Suprapubic skin (tissue), 4 donors: ENCODE measurements at places on chromosomes 7 and 10.

DNA sequence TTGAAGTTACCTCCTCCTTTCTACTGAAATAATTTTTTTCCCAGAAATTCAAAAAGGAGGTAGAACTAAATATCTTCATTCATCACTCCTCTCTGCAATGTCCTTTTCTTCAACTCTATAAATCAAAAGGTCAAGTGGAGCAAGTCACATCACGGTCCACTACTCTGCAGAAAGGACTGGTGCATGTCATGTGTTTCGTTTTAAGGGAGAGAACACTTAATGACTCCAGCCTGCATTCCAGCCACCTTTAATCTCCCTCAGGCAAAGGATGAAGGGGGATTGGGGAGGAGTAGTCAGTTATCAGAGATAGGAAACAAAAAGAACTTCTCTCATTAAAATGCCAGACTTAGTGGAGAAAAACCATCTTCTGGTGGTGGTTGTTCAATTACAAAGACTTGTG lies 78.9 kb downstream of the ANK3 start:
- no peak for DNase-seq

DNA sequence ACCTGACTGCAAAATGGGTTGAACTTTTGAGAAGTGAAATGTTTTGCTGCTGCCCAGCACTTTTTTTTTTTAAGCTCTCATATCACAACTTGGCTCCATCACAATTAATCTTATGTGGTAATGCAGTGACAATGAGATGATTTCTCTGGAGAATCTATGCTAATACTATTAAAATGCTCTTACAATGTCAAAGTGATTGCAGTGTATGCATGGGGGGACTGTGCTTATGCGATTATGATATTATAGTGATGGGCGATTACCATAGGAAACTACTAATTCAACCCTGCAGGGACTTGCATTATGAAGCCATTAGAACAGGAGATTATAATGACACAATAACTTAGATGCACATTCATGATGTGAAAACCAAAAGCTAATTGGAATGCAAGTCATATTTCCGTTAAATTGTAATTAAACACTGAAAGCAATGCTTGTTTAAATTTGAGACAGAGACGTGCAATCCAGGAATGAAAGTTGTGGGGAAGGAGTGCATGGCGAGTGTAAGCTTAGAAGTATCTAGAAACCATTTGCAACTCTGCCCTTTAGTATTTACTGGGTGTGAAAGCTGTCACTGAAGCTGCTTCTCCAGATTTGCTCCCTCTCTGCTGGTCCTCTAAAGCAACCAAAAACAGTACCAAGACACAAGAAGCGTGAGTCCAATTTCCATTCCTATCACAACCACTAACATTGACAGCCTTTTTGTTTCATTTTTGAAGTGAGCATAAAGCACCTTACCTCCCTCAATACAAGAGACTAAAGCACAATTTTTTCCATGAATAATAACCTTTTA lies 21.6 kb downstream of the PTER start:
- no peak for DNase-seq

DNA sequence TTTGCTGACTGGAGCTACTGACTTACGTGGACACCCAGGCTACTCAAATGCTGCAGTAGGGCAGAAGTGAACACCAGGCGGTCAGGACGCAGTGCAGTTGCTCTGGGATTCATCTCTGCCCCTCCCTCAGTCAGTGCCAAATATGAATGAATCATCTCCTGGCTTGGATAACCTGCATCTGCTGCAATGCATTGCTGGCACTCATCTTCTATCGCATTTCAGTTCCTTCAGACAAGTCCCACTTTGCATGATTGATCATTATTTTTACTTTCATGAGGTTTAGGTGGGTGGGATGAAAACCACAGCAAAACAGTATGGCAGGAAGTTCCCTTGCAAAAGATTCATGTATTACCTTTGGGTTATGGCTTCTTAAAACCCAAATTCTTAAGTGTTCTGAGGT lies 224.6 kb upstream of the NRP1 start:
- DNase-seq, result no peak

DNA sequence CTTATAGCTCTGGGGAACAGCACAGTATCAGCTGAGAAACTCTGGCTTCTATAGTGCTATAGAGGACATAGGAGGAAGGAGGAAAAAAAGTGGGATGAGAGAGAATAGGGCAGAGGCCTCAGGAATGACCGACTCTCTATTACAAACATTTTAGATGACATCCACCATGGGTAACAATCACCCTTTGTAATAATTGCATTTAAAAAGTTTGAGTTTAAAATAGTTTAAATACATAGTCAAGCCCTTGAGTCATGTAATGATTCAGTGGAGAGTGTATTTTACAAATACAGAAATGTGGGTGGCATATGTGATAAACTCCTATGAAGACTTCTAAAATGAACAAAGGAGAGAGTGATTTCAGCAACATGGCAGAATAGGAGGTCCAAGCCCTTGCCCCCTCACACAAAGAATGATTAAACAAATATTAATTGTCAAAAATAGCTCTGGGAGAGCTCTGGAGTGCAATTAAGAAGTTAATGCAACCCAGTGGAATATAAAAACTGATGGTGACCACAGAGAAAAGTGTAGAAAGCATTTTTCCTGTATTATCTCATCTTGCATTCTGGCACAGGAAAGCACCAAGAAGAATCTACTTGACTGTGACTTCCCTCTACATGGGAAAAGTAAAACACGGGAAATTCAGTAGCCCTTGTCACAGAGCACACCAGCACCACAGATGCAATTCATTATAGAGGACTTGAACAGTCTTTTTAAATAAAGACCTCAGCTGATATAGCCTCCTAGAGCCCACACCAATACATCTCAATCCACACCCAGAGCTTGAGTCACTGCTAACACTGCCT lies 569.0 kb upstream of the SORCS1 start:
- DNase-seq, result no peak

DNA sequence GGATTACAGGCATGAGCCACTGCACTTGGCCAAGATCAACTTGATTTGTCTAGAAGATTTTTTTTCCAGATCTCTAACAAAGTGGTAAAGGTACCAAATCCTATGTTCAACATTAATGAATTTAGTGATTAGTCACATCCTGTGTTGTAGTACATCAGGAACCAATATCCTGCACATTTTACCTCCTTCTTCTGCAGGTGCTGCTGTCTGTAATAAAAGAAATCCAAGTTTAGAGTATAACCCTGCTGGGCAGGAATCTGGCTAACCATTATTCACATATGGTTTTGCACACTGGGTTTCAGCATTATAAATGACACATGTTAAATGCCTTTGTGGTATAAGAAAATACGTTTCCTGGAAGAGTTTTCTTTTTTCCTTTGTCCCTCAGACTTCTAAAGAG lies 10.8 kb downstream of the PARD3 start:
- DNase-seq, result no peak

DNA sequence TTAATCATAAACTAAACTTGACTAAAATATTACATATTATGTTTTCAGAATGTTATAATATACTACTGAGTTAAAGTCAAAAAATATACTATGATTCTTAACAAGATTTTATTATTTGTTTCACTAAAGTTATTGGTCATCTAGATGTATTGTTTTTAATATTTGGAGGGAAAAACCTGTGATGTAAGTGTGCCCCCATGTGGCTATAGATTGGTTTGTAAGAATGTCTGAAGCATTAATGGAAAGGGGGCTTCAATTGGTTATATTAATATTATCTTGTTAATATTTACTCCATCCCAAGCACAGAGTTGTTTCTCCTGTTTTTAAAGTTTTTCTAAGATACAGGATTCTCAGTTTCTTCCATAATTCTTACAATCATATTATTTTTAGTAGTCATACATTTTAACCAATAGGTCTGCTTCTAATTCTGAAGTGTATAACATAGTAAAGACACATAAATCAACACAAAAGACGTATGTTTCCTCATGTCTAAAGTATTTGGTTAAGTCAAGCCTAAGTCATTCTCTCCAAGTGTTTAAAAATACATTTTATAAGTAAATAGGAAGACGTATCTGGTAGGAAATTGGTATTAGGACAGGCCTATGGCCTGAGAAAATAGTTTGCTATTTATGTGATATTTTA lies 58.0 kb downstream of the GNAT3 start:
- no peak for DNase-seq

- no peak for DNase-seq
Measured at GRCh38 chr10:97185326-97186058, at the start of gene SLIT1. Gene SLIT1, minus strand, starts transcription at chr10:97185959. Its CDS starts 285 bp downstream, at chr10:97185674.
